ENCODE measurements at places on chromosomes 16 and 17. TPM values are rescaled to one million over a fixed set of nuclear protein-coding genes. Genes with fewer than 3 reads are reported as not detected.

TPPP3 gene
- polyA plus RNA-seq: 5.6 TPM

CCL16 gene
- 1.7 TPM for polyA plus RNA-seq

PLEKHH3 gene
- 13.1 TPM for polyA plus RNA-seq

LITAFD gene
- not detected for polyA plus RNA-seq

DNA sequence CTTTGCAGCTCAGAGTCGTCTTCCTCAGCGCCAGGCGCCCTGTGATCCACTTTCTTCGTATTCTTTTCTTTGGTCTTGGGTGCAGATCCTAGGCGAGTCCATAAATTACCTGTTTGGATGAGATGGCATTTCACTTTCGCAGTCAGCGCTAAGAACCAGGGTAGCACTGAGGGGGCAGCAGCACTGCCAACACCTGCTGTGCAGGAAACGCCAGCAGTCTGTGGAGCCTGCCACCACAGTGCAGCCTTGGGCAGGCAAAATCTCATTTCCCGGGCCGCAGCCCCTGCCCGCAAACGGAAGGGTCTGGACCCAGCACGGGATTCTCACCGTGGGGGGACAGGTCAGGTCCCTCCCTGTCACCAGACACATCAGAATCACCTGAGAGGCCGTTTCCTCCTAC, 12.2 kb upstream of the ITGAE start:
- no peak for DNase-seq
- no peaks in the 10 kb centered on the region for H3K4me1 ChIP-seq
- H3K36me3 ChIP-seq: peaks cover 100% of the 10 kb centered on the region

GRCh38 chr16:90031186-90031930, 12.1 kb upstream of the DBNDD1 start:
- no peaks in the 10 kb centered on the region for H3K36me3 ChIP-seq
- no peak for DNase-seq
- H3K27ac ChIP-seq: no peak overlapping the region
- H3K4me3 ChIP-seq: no peak overlapping the region

DNA sequence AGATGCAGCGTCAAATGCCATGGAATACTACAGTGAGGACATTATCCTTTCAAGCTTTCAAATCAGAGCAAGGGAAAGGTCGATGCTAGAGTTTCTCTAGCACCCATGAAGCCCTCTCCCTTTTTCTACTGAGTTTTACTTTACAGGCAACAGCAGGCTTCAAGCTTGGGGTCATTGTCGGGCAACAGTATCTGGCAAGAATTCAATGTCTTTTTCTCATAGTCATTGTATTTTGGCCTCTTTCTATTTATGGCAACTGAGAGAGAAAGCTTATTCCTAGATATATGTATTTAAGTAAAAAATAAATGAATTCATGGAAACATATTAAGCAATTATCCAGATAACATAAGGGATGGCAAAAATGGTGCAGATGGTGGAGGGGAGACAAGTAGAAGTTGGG, 364 bp upstream of the CETP start:
- H3K27me3 ChIP-seq: no peaks in the 10 kb centered on the region
- H3K36me3 ChIP-seq: no peaks in the 10 kb centered on the region
- H3K4me3 ChIP-seq: no peak overlapping the region
- DNase-seq: peak; percentile 2

GRCh38 chr17:5434984-5435383, 4.0 kb downstream of the C1QBP start:
- H3K27me3 ChIP-seq: no peaks in the 10 kb centered on the region
- DNase-seq: no peak
- H3K27ac ChIP-seq: no peak overlapping the region
- H3K36me3 ChIP-seq: peaks cover 79% of the 10 kb centered on the region
- peaks cover 40% of the 10 kb centered on the region for H3K4me1 ChIP-seq

All from spleen (tissue), 13 donors.